ENCODE measurements at places on chromosomes 4 and X. TPM values are rescaled to one million over a fixed set of nuclear protein-coding genes. Genes with fewer than 3 reads are reported as not detected.

- no peak for DNase-seq
Measured at GRCh38 chr4:185101354-185101890, 41.6 kb upstream of the SLC25A4 start.

GRCh38 chr4:76322236-76322635 is 15.7 kb downstream of the STBD1 start:
- DNase-seq, result no peak

GRCh38 chr4:48190839-48191238 is 56.8 kb upstream of the TXK start:
- DNase-seq, result no peak

DNA sequence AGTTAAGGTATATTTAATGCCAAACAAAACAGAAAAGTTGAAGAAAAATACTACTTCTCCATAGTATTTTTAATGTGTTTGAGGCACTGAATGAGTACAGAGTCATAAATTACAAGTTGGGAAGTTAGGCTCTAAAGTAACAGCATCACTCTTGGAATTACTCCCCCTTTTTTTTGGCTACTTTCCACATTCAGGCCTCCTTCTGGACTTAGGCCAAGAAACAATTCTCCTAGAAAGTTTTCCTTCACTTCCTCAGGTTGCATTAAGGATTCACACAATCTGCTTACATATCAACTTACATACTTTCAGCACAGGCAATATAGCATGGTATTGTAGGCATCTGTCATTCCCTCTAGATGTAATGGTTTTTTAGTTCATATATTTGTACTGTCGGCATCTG is 52.1 kb downstream of the TMEM165 start:
- DNase-seq, result no peak

PPA2 gene
- total RNA-seq, result 119 TPM

MSN gene
- 73.0 TPM for total RNA-seq

SUV39H1 gene
- total RNA-seq, result 2.9 TPM

All from hepatocyte (in vitro differentiated cells).